Natural killer cell (primary cell): ENCODE measurements at places on chromosomes 7 and 10. TPM values are rescaled to one million over a fixed set of nuclear protein-coding genes. Genes with fewer than 3 reads are reported as not detected.

Gene FANK1
- total RNA-seq: not detected

Gene RET
- total RNA-seq: not detected

Gene PAPOLB
- 0.14 TPM for total RNA-seq

Gene CCDC146
- 24.0 TPM for total RNA-seq

Gene RFC2
- 16.9 TPM for total RNA-seq

Gene EBLN1
- not detected for total RNA-seq

Gene STEAP1
- not detected for total RNA-seq

GRCh38 chr10:49302088-49302487, 3.1 kb downstream of the C10orf71 start:
- DNase-seq: no peak

DNA sequence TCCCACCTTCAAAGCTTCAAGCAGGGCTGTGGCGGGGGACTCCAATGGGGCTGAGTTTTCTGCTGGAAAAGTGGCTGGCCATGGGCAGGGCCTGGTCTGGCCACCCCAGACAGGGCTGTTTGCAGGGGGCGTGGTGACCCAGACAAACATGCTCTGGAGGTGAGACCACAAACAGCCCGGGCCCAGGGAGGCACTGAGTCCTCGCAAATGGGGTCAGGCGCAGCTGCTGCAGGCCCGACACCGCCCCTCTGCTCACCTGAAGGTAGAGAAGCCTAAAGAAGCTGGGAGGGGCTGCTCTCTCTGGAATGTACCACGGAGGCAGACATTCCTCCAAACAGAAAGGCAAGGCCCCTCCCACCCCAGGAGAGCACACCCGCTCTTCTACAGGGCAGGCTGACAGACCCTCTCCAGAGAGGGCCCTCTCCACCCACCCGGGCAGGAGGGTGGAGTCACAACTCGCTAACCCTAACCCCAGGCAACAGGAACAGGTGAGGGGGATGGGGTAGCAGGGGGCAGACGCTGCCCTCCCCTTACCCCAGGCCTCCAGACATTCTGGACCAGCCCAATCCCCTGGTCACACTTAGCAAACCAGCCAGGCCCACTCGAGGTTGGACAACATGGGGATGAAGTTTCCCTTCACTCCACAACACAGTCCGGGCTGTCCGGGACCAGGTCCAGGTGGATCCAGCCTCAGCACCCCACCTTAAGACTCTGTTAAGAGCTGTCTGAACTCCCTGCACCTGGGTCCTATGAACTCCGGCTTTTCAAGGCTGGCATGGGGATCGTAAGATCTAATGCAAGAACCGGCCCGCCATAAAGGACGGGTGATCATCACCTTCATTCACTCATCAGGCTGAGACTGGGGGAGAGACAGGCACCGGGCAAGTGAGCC, 32.3 kb downstream of the OAT start:
- DNase-seq: no peak

DNA sequence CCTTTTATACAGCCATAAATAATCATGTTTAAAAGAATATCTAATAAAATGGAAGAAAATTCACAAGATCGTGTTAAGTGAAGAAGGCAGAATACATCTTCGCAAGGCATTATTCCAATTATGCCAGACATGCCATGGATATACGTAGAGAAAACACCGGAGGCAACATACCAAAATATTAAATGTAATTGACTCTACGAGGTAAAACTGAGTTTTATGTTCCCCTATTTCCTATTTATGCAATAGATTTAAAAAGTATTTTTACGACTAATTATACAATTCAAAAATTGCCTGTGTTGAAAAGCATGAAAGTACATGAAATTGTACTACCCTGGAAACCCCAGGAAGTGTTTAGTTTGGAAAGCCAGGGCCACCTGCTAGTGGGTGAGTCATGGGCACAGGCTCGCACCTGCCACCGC, 936 bp upstream of the REPIN1 start:
- DNase-seq: no peak

DNA sequence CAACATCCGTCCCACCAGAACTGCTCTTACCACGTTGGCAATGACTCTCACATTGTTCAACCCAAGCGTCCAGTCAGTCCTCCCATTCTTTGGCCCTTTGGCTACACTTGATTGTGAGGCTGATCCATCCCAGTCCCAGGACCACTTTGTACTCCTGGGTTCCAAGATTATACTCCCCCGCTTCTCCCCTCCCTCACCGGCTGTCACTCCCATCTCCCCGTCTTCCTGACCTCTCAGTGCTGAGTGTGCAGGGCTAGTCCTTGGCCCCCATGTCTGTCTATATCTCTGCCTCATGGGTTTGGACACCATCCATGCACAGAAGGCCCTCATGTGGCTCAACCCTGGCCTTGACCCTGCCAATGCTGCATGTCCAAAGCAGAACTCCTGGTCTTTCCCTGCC, 12.5 kb downstream of the ARHGAP22 start:
- no peak for DNase-seq

GRCh38 chr10:133458021-133458709, 4.4 kb downstream of the SCART1 start:
- DNase-seq: no peak

GRCh38 chr10:13337827-13338196, 10.3 kb downstream of the SEPHS1 start:
- DNase-seq: no peak

DNA sequence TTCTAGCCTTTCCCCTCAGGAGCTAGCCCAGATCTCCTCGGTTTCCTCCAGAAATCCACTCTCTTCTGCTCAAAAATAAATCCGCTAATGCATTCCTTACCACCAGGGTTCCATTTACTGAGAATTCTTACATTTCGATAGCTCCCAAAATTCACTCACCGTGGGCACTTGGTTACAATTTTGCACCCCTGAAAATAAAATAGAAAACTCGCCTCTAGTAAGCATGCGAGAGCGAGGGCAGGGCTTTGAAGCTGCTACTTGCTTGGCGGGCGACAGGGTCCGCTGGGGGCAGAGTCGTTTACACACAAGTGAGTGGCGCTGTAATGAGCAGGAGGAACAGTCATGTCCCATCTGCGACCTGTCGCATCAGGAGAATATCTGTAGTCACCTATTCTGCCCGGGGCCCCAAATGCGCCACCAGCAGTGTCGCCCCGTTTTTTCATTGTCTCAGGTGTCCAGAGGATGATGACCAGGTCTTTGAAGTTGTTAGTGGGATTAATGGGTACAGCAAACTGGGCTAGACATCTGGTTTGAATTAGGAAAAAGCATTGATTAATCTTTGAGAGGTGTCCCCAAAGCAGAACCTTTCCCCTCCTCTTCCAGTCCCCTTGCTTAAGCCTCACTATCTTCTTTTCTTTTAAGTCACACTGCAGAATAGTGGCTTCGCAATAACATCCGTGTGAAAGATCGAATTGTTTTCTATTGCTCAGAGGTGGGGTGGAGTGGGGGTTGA, 1.2 kb upstream of the MEOX2 start:
- no peak for DNase-seq

- DNase-seq: no peak
These were observed 13.4 kb downstream of the NUDT1 start for GRCh38 chr7:2255145-2256139.

GRCh38 chr10:64090865-64091264, 569.7 kb downstream of the REEP3 start:
- DNase-seq: no peak

DNA sequence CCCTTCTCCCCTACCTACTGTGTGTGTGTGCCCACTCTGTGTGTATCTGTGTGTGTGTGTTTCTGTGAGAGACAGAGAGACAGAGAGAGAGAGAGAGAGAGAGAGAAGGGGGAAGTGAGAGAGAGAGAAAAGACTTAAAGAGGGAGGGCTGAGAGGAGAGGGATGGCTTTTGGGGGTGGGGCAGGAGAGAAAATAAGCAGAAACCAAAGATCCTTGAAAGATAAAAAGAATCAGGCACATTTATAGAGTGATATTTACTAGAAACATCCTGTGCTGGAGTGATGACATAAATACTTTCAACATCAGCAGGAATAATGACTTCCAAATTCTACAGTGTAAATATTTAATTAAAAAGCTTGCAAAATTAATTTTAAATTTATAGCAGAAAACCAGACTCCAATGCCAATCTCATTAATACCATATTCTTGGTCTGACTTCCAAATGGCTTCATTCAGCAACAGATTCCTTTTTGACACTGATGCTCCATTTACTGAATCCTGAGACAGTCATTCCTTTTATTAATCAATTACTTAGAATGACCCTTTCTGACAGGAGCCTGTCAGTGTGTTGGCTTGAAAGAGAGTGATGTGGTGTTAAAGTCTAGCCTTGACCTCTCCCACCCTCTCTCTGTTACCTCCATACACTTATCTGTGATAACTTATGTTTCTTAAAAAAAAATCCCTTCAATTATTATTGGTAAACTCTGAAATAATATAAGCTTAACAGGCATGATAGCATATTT, 41.7 kb upstream of the WNT2 start:
- no peak for DNase-seq

- peak; percentile 49 for DNase-seq
These were observed 40.2 kb downstream of the PRTFDC1 start for GRCh38 chr10:24912215-24912614.

DNA sequence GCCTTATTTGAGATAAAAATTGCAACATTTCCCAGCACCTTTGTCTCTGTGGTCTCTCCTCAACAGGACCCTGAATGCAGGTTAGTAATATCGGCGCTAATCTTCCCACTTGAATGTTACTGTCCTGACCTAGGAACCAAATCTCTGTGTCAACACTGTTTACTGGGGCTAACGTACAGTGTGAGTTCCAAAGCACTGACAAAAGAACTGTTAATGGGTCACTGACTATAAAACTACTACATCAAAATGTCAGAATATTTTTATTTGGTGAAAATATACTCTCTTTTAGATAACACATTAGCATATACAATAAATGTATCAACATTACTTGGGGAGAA, 33.3 kb downstream of the CACUL1 start:
- no peak for DNase-seq

GRCh38 chr10:79410315-79411094, 34.9 kb downstream of the ZCCHC24 start:
- DNase-seq: no peak

GRCh38 chr10:44010873-44011602, 362.4 kb upstream of the ZNF32 start:
- DNase-seq: no peak

GRCh38 chr10:93288679-93289634, 193.2 kb downstream of the MYOF start:
- peak; percentile 73 for DNase-seq

GRCh38 chr10:78706726-78707540, 361.8 kb upstream of the ZMIZ1 start:
- no peak for DNase-seq

DNA sequence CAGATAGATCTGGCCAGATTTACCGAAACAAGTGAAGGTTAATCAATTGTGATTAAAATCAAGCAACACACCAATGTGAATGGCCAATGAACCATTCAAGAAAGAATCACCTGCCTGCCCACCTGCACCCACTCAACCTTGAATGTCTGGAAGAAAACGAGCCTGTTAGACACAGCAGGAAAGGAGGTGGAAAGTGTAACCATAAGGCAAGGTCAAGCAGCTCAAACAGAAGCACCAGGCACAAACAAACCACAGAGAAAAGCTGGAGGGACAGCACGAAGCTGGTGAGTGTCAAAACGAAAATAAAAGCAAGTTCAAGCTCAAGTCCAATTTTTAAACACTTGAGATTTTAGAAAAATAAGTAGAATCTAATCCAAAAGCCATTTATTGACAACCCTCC, 64.9 kb downstream of the STEAP1B start:
- no peak for DNase-seq
